ENCODE measurements at places on chromosomes 3 and 15.

- no peak for DNase-seq
Measured at GRCh38 chr3:189322339-189322738, 150.6 kb downstream of the TPRG1 start.

GRCh38 chr15:57867970-57868798, 161.7 kb downstream of the POLR2M start:
- no peak for DNase-seq

GRCh38 chr15:70234256-70234905, 136.7 kb upstream of the TLE3 start:
- no peak for DNase-seq

DNA sequence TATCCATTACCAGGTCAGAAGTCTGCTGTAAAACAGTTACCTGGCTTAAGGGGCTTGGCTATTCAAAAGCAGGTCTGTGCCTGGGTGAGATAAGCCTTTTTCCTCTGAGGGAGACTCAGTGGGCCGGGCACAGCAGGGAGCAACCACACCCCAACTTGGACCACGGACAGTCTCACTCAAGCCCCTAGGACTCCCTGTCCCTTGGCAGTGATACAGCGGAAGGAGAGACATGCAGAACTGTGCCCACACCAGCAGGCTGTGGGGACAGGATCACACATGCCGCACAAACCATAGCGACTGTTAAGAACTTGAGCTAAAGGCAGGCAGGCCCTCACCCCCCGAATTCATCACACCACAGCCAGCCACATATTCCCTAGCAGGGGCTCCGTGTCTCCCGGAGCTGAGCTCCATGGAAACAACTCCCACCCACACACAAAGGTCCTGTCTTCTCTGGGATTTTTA, 2.8 kb upstream of the GP5 start:
- DNase-seq = no peak

GRCh38 chr15:63538876-63539275, 34.5 kb downstream of the USP3 start:
- DNase-seq = no peak

DNA sequence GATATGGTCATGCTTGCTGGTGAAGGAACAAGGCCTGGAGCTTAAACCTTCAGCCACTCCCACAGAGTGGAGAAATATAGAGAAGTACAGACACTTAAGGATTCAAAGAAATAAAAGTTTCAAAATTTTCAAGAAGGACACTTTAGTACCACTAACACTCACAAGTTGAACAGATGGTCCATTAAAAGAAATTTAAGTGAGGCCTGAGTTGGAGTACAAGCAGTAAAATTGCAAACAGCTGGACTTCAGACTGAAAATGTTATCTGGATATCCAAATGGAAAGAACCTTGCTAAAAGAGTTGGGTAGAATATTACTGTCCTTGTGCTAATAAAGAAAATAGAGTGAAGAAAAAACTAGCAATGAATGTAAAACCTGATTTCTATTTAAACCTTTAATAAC, 397.1 kb upstream of the KCNMB2 start:
- no peak for DNase-seq

GRCh38 chr15:49506341-49506740, 83.3 kb downstream of the FGF7 start:
- DNase-seq = no peak

DNA sequence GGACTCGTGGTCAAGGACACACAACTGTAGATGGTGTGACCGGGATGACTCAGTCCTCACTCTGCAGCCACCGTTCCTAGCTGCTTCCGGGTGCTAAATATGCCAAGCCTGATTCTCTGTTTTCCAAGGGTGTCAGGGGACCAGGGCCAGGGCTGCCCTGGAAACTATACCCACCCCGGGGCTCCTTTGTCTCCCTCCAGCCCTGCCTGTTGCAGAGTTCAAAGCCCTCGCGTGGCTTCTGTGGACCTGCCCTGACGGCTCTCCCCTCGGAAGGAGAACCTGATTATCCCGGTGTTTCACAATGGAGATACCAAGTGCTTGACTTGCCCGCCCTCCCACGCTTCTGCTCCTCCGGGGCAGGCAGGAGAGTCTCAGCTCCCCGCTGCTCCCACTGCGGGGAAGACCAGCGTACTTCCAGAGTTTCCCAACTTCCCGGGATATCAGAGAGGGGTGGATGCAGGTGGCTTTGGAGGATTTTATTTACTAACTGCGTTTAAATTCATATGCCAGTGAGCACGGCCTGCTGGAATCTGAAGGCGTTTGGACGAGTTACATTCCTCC, 125.0 kb downstream of the ASB7 start:
- DNase-seq = no peak
